ENCODE measurements at places on chromosomes 16 and 17. TPM values are rescaled to one million over a fixed set of nuclear protein-coding genes. Genes with fewer than 3 reads are reported as not detected.

Gene C17orf50
- not detected for total RNA-seq

Gene HSD17B1
- 1.1 TPM for total RNA-seq

Gene KCNJ18
- not detected for total RNA-seq

Gene FN3K
- total RNA-seq = 3.8 TPM

Gene RASD1
- total RNA-seq = 5.3 TPM

Gene METTL2A
- 28.8 TPM for total RNA-seq

Gene PLXDC1
- 0.18 TPM for total RNA-seq

Gene PDIA2
- total RNA-seq = 2.1 TPM

Gene MAF
- 1.9 TPM for total RNA-seq

Gene PRSS27
- 2.0 TPM for total RNA-seq

Gene KRTAP3-1
- not detected for total RNA-seq

Gene C17orf67
- 1.5 TPM for total RNA-seq

Gene ZFP1
- 6.1 TPM for total RNA-seq

Gene KCNH4
- total RNA-seq = not detected

Gene SLC46A1
- 6.7 TPM for total RNA-seq

Gene ATP1B2
- 1.6 TPM for total RNA-seq

Gene IRX6
- total RNA-seq = 0.07 TPM

Gene GAS2L2
- total RNA-seq = 0.10 TPM

- peak; percentile 82 for DNase-seq
Measured at GRCh38 chr17:47995241-47995935, 24.5 kb downstream of the CDK5RAP3 start.

DNA sequence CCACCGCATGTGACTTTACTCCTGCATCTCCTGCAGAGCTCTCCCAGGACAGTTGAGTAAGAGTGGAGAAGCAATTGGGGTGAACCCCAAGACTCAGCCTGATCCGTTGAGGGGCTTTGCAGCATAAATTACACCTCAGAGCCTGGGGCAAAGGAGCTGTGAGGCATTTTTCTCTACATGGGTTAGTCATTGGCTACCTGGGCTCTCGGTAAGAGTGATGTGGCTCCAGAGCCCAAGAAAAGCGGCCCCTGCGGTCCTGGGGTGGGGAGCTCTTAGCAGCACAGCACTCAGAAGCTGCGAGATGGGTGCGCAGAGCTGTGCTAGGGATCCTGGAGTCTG is 40.4 kb upstream of the C16orf78 start:
- no peak for DNase-seq

DNA sequence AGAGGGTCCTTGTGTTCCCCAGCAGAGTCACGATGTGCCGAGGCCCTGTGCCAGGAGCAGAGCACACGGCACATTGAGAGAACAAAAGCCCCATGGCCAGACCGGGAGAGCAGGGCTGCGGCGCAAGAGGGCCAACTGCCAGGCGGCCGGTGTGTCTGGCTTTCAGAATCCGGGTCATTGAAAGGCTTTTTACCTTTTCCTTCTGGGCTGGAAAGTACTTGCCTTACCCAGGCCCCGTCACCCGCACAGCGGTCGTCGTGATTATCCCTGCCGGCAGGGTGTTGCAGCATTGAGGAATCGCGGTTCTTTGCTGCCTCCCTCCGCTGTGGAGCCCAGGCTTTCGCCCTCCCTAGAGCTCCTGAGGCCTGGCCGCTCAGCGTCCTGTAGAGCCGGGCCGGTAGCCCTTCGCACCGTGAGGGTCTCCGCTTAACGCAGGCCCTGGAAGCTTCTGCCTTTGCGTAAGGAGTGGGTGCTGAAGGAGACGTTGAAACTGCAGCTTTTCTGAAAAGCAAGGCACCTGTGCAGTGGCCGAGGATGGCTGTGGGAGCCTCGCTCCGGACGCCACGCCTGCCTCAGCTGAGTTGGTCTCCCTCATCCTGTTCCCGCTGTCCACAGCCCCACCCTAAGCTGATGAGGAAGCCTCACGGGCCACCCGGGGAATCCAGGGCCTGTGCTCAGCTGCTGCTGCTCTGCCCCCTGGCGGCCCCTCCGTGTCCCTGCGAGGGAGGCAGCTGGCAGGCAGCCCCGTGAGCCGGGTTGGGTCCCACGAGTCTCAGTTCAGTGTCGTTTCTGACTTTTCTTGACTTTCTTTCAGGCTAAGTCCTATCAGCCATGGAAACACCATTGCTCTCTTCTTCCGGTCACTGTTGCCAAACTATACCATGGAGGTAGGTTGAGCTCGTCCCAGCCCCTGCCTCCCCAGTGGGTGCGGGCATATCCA is 8.6 kb upstream of the MC1R start:
- peak; percentile 98 for DNase-seq

DNA sequence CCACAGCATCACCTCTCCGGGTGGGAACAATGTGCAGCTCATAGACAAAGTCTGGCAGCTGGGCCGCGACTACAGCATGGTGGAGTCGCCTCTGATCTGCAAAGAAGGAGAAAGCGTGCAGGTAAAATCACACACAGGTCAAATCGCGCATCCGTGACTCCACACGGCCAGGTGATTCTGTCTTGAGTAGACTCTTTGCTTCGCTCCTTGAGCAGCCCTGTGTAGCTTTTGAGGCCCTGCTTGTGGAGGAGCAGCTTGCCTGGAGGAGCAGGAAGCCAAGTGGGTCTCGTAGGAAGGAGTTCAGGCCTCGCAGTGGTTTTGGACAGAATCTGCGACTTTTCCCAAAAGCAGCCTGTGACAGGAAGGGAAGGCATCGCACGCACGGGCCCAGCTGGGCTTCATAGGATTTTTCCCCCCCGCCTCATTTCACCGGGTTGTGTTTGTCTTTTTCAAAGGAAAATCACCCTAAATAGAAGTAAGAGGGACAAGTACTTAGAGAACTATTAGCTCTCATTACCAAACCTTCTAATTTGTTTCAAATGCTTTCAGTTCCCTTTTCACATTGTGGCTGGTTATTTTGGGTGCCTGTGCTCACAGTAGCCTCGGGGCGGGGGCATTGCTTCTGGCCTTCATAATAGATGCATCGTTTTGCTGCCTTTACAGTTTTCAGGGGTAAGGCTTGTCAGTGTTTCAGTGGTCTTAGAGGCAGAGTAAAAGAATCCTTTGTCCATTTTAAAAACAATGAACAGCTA is 71.5 kb downstream of the SEC14L1 start:
- DNase-seq = no peak

DNA sequence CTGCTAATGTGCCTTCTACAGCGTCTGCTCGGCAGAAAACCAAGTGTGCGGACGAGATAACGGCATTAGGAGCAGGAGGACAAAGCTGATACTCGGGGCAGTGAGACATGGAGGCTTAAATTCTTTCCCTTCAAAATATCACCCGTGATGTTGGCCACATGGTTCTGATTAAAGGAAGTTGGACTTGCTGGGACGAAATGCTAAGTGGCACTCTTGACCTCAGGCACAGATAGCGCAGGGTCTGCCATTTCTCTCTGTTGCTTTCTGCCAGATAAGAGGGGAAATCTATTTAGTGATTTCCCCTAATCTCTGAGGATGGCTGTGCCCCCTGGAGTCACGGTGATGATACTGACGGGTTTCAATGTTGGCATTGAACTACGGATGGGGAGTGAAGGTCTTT is 509.6 kb upstream of the EEF2KMT start:
- no peak for DNase-seq

GRCh38 chr17:35801583-35802224 is 6.3 kb upstream of the MMP28 start:
- no peak for DNase-seq

DNA sequence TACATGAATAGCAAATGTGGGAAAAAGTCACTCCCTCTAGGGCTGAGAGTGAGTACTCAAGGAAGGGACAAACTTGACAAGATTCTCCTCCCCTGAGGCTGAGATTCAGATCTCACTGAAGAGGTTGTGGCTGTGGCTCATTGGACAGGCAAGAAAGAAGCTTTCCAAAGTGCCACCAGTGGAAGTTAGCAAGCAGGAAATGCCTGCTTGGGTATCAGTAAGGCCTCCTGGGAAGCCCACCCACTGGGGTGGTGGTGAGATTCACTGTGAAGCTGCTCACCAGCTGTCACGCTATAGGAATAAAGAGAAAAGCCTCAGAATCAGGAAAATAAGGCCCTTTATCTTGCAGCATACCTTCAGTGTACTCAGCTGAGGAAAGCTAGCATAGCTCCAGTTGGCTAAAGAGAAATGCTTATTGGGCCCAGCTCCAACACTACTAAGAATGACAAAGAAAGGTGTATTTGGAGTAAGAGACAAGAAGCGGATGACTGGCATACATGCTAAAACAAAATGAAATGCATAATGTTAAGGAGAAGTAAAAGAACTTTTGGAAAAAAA is 274.4 kb upstream of the TOM1L1 start:
- peak; percentile 16 for DNase-seq

DNA sequence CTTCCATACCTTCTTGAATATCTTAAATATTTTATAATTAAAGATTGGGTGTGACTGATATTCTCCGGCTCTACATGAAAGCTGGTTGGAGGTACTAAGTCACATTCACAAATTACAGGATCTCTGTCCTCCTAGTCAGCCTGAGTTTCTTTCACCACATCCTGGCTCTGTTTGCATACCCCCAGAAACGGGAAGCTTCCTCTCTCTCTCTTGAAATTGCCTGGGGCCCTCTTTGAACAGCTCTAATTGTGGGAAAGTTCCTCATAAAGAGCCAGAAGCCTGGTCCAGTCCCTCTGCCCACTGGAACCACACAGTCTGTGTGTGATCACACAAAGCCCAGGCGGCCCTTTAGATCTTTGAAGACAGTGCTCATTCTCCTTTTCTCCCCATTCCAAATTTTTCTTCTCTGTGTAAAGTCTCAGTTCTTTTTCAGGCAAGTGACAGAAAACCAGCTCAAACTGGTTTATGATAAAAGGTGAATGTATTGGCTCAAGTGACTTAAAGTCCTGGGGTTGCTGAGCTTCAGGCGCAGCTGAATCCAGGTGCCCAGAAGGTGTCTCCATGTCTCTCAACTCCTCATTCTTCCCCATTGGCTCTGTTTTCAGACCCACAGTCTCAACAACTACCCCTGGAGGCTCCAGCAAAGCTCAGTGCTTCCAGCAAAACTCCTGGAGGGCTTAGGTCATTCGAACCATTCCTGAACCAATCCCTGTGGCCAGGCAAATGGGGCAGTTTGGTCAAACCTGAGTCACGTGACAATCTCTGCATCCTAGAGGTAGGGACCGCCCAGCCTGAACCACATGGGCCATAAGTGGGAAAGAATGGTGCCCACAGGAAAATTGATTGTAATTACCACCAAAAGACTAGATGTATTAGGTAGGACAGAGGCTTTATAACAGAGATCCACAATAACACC is 8.5 kb upstream of the RAI1 start:
- peak; percentile 39 for DNase-seq

GRCh38 chr16:55035029-55035428 is 104.4 kb downstream of the IRX5 start:
- DNase-seq = peak; percentile 85

DNA sequence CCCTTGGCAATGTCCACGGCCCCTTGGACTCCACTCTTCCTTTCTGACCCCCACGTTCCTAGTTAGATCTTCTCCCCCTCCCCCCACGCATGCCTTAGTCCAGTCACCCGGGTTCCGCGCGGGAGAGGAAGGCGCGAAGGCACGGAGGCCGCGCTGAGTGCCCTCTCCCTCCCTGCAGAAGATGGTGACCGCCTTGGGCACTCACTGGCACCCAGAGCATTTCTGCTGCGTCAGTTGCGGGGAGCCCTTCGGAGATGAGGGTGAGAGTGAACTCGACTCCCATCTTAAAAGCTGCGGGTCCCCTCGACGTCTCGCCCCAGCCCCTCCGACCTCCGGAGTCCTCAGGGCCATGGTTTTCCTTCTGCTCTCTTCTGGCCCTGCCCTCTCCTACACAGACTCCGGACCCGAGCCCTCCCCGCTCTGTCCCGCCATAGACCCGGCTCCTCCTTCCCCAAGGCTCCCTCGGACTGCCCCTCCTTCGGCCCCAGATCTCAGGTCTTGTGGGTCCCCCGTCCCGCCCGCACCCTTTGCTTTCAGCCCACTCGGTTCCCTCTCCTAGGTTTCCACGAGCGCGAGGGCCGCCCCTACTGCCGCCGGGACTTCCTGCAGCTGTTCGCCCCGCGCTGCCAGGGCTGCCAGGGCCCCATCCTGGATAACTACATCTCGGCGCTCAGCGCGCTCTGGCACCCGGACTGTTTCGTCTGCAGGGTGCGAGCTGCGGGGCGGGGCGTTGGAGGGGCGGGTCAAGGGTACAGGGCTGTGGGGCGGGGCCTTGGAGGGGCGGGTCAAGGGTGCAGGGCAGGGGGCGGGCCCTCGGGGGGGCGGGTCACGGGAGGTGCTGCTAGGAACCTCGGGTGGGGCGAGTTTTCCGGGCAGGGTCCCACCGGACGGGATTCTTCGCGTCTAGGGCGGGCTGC is 4.6 kb downstream of the TGFB1I1 start:
- peak; percentile 98 for DNase-seq

GRCh38 chr16:75460446-75460845 is 4.0 kb downstream of the TMEM170A start:
- peak; percentile 60 for DNase-seq

DNA sequence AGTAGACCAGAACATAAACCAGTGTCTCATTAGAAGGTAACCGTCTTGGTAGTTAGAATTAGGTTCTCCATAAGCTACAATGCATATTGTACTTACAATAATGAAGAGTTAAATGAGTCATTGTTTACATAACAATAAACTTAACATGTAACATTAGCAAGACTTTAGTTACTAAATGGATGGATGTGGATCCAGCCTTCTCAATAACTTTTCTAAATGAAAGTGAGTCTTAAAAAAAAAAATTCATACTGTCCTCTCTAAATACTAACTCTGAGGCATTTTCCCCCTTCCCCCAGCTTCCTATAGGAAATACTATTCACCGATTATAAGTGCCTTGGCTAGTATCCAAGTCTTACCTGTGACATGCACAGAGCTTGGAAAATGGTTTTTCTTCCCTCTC is 155.3 kb downstream of the CYB561 start:
- DNase-seq = no peak

- no peak for DNase-seq
Measured at GRCh38 chr16:15690296-15690695, 40.3 kb downstream of the NDE1 start.

DNA sequence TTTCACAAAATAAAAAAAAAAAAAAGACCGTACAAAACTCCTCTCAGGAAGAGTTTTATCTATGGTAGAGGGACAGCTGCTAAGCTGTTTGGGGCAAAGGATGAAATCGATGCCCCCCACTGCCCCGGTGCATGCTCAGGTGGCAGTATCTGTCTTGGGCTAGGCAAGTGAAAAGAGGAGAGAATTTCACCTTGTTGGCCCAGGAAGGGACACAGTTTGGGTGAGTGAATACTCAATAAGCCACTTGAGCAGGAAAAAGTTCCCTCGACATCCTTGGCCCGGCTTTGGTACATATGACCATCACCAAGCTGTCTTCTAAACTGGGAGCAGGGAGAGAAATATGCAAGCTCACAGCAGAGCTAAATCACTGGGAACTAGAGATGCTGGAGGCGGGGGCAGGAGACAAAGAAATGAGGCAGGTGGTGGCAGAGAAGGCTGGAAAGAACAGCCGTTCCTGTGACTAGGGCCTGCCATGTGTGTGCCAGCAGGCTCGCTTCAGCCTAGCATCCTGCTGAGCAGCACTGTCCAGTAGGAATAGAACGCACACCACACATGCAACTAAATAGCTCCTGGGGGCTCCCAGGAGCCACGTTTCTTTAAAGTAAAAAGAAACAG is 8.2 kb upstream of the EIF1 start:
- DNase-seq = no peak

- no peak for DNase-seq
Measured at GRCh38 chr17:67452681-67453554, 75.8 kb downstream of the PITPNC1 start.

All from H7 (cell line).